Upper lobe of left lung (tissue), 6 donors: ENCODE measurements at places on chromosomes 11 and 22.

DNA sequence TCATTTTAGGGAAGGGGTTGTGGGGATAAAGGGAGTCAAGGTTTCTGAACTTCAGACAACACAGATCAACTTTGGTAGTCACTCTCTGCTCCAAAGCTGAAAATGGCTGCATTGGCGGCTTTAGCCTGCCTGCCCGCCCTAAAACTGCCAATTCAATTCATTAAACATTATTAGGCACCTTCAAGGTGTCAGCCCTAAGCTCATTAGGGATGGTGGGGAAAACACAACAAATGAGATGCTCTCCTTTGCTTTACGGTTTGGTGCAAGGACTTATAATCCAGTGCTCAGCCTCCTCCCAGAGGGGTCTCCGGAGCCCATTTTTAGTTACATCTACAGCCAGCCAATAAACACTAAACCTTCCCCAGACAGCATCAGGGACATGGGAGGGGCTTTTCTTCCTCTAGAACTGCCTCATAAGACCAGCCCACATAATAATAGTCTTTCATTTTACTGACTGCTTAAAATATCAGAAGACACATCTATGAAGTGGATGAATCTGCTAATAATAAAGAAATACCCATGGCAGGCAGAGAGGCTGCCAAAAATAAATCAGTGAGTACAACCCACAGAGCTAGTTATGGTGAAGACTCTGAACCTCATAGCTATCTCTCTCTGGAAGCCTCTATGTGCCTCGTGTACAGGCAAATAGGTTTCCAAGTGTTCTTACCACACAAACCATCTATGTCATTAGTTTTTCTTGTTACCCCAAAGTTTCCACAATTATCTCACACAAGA is 102.8 kb upstream of the NCAM1 start:
- H3K27me3 ChIP-seq = no peaks in the 10 kb centered on the region
- H3K4me3 ChIP-seq = no peak overlapping the region
- no peaks in the 10 kb centered on the region for H3K36me3 ChIP-seq
- H3K27ac ChIP-seq = no peak overlapping the region

DNA sequence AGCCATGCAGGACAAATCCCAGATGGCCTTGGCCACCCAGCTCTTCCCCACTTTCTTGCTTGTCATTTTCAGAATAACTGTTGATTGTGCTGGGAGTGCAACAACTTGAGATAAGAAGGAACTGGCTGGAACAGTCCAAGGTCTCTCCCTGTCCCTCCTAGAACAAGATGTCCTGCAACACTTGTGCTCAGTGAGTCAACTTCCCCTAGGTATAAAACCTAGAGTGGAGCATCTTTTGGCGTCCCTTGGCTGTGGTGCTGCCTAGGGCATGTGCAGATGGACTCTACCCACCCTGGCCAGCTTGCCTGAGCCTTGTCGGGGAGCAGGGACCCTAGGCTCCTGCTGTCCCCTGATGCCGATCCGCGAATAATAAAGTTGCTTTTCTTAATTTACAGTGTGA is 86.0 kb upstream of the SLC22A12 start:
- no peaks in the 10 kb centered on the region for H3K36me3 ChIP-seq
- no peak overlapping the region for H3K27ac ChIP-seq
- no peak overlapping the region for H3K4me3 ChIP-seq

DNA sequence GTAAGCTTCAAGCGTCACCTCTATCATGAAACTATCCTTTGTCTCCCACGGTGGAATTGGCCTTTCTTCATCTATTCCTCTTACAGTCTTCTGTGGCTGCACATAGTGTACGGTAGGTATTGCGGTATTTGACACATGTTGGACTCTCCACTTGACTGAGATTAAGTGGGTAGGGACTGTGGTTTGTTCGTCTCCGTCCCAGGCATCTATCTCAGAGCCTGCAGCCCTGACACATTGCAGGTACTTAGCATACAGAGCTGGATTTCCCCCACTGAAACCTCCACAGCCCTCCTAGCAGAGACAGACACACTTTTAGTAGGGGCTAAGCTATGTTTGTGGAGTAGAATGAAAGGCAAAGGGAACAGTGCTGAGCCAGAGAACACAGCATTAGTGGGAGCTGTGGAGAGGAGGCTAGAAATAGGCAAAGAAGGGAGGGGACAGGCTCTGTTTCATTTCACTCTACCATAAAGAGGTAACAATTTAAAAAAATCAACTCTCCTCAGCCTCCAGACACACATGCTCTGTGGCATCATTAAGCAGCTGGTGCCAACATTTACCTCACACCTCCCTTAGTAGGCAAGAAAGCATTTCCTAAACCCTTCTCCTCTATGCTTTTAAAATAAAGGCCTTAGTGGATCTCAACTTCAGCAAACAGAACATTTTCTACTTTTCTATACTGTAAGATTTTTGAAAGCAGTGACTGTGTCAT is 277.5 kb downstream of the KIRREL3 start:
- H3K4me3 ChIP-seq = no peak overlapping the region
- no peak overlapping the region for H3K27ac ChIP-seq
- no peaks in the 10 kb centered on the region for H3K36me3 ChIP-seq
- DNase-seq = no peak

- H3K27me3 ChIP-seq = no peaks in the 10 kb centered on the region
- no peak overlapping the region for H3K4me3 ChIP-seq
- H3K4me1 ChIP-seq = no peaks in the 10 kb centered on the region
- no peak overlapping the region for H3K27ac ChIP-seq
Observed at GRCh38 chr22:27240298-27241075, 561.1 kb downstream of the MN1 start.

- peaks cover 47% of the 10 kb centered on the region for H3K36me3 ChIP-seq
- H3K27me3 ChIP-seq = no peaks in the 10 kb centered on the region
- DNase-seq = peak; percentile 19
- H3K27ac ChIP-seq = no peak overlapping the region
- peaks cover 4% of the 10 kb centered on the region for H3K4me1 ChIP-seq
Observed at GRCh38 chr22:50218153-50218995, 17.6 kb downstream of the SELENOO start.

- H3K4me1 ChIP-seq = no peaks in the 10 kb centered on the region
- H3K27ac ChIP-seq = no peak overlapping the region
- DNase-seq = no peak
- H3K36me3 ChIP-seq = no peaks in the 10 kb centered on the region
Observed at GRCh38 chr11:125211948-125212340, 47.4 kb downstream of the PKNOX2 start.
